ENCODE measurements at places on chromosomes 3 and 15. TPM values are rescaled to one million over a fixed set of nuclear protein-coding genes. Genes with fewer than 3 reads are reported as not detected.

- DNase-seq: no peak
Observed at GRCh38 chr15:75620841-75621391, 4.6 kb downstream of the SNUPN start.

DNA sequence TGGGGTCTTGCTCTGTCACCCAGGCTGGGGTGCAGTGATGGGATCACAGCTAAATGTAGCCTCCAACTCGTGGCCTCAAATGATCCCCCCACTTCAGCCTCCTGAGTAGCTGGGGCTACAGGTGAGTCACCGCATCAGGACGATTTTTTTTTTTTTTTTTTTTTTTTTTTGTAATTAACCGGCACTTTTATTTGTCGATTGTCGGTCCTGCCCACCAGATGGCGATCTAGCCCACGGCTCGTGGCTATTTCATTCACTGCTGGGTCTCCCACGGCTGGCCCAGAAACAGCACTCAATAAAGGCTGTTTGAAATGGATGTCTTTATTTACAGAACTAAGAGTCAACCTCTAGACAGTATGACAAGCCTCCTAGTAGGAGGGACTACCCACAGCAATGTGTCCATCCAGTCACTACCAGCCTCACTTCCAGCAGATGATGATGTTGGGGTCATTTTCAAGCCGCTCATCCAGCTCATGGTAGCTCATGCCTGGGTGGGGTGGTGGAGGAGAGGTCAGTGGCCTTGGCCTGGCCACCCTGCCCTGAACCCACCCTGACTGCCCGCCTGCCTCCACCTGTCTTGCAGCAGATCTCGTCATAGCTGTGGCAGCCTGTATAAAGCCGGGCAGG is 1.8 kb upstream of the ZMYND10 start:
- peak; percentile 76 for DNase-seq

DNA sequence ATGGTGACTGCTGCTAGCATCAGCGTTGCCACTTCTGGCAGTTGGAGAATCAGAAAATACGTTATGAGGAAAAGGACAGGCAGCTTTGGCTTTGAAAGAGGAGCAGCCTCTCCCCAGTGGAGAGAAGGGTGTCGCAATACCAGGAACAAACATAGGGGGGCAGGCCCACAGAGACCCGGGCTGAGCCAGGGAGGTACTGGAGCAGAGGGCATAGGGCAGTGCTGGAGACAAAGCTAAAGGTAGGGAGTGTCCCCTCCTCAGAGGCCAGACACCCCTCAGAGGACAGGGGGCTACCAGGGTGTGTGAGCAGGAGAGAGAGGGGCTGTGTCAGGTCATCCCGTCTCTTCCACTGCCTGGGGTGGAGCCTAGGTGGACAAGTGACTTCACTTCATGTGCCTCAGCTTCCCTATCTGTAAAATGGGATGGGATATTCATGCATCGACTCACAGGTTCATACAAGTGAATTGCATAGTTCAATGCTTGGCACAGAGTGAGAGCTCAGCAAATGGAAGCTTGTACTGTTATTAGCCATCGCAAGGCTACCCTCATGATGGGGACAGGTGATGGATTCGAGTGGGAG is 49.7 kb upstream of the LIMD1 start:
- DNase-seq: no peak

- DNase-seq: no peak
Observed at GRCh38 chr15:60835974-60836373, 357.0 kb upstream of the ICE2 start.

GRCh38 chr3:71131375-71132314 is 451.9 kb downstream of the FOXP1 start:
- DNase-seq: no peak

DNA sequence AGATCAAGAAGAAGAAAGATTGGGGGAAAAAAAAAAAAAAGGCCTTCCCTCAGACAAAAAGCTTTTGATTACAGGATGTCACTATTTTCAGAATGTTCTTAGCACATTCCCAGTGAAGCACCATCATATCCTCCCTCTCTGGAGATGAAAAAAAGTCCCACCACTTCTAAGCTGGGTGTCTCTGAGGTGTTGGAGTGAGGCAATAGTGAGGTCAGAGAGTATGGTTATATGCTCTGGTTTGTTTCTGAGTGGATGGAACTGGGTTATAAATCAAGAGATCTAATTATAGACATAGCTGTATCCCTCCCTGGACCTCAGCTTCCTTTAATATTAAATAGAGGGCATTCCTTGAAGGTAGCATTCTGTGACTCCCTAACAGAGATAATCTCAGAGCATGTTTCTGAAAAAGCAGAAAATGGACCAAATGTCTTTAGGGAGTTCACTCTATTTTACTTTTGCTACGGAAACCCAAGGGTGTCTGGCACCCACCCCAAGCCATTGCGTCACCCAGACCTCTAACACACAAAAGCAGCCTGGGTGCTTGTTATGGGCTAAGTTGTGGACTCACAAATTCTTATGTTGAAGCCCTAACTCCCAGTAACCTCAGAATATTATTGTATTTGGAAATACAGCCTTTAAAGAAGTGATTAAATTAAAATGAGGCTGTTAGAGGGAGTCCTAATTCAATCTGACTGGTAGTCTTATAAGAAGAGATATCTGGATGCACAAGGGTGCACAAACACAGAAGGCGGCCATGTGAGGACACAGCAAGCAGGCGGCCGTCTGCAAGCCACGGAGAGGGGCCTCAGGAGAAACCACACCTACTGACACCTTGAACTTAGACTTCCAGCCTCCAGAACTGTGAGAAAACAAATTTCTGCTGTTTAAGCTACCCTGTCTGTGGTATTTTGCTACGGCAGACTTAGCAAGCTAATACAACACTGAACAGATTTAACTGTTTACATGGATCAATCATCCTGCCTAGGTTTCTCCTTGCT is 81.5 kb downstream of the MB21D2 start:
- DNase-seq: no peak

- DNase-seq: no peak
Observed at GRCh38 chr3:99119385-99119784, 217.9 kb upstream of the DCBLD2 start.

DNA sequence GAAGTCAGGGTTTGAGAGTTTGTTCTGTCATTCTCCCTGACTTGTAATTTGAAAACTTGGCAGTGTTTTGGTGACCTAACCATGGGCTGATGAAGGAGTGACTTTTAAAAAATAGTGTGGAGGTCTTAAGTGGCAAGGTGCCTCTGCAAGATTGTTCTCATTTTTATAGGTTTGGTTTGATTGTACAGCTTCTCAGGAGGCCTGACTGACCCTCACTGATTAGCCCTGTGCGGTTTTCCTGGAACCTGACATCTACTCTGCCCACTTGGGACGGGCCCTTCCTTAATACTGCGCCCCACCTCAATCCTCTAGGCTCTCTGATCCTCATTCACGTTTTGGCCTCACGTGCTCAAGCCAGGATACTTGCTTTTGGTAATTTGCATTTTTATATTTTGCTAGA is 2.8 kb downstream of the UBE2E1 start:
- DNase-seq: no peak

DNA sequence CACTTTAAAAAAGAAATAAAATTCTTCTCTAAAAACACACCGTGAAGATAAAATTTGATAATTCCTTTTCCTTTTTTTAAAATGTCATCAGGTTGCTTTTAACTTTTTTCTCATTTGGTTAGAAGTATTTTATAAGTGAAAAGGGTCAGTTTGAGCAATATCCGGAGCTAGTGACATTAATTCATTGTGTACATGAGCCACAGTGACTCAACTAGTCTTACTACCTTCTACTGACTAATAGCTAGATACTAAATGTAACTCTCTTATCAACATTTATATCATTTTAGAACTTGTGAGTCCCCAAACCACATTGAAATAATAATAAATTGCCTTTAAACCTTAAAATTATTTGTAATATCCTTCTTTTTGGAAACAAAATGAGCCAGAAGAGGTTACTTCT is 101.2 kb upstream of the ZBTB20 start:
- DNase-seq: no peak

DNA sequence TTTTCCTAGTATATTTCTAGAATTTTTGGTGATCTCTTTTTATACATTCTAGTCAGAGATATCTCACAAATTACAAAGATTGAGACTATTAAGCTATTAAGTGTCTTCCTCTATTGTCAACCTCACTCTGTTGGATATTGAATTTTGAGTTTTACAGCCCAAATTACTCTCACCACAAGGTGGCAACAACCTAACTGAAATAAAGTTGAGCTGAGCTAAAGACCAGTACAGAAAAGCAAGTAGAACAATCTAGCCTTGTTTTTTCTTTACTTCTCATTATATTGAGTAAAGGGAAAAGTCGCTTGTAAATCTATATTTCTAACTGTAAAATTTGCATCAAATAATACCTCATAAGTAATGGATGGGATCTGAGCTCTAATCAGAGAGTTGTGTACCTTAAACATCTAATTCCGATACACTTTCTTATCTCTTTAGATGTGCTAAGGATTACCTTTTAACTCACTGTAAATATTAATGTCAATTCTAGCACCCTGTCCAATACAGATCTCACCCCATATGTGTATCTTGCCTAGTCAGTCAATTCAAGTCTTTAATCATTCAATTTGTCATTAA is 13.6 kb upstream of the COMMD2 start:
- no peak for DNase-seq

PPARG gene
- total RNA-seq: 1.4 TPM

EIF2A gene
- total RNA-seq: 149 TPM

DNA sequence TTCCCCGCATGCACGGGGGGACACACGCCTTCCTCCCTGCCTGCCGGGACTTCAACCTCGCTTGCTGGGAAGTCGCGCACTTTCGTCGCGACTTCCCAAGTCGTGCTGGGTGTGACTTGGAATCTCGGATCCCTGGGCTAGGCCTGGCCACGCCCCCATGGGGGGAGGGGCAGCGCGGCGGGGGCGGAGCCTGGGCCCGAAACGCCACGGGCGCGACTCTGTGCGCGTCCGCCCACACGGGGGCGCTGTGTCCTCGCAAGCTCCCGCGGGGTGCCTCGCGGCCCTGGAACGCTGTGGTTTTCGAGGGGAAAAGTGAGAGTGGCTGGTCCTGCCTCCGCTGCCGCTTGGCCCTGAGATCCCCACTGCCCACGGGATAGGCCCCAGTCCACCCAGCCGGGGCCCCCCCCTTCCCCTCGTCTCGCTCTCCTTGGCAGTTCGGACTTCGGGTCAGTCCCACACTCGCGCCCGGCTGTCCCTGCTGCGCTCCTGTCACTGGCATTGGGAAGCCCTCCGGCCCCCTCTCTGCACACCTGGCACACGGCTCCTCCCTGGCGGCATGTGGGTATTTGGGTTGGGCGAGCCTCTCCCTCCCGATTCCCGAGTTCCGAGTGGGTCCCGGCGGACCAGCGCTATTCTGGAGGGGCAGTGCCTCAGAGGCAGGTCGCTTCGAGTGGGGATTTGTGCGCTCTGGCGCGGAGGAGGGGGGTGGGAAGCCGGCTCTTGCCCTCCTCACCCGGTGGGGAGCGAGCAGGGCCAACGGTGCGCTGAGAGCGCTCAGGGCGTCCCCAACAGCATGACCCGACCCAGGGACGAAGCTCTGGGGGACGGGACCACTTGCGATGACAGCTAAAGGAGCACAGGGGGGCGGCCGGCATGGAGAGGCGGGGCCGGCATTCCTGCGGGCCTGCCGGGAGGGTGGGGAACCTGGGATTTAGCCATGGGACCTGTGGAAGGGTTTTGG is 23.6 kb downstream of the SEC61A1 start:
- DNase-seq: peak; percentile 82

DNA sequence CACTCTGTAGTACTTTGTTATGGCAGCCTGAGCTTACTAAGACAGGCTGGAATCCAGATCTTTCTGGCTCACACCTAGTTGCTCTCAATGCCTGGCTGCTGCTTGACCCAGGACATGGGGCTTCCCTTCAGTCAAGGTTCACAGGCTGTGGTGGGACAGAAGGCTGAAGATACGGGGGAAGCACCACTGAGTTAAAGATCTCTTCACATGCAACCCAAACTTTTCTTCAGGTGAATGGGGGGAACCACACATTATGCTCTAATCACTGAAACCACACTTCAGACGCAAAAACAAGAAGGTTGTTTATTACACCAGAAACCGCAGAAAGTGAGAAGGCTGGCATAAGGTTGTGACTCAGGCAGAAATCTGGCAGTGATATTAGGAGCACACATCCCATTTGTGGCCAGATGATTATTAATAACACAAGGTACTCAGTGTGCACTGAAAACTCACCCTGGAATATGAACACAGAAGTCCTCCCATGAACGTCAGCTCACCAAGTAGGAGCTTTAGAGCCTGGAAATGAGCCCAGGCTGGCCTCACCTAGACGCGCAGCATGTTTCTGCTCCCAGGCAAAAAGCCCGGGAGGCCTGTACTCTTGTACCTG is 230.5 kb upstream of the CHRNA7 start:
- DNase-seq: no peak

DNA sequence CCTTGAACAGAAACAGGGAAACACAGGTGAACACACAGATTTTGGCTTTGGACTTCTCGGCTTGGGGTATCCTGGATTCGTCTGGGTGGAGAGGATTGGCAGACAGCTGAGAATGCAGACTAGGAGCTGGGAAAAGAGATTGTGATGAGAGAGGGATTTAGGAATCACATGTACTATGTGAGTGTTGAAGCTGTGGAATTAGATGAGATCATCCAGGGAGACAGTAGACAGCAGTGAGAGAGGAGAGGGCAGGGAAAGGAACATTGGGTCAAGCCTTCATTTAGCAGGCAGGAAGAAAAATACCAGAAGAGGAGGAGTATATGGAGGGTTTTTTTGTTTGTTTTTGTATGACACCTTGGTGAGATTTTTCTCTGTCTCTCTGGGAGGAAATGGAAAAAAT is 262.1 kb upstream of the TBL1XR1 start:
- no peak for DNase-seq

AP3B2 gene
- total RNA-seq: 1.7 TPM

IL16 gene
- 50.9 TPM for total RNA-seq

DNA sequence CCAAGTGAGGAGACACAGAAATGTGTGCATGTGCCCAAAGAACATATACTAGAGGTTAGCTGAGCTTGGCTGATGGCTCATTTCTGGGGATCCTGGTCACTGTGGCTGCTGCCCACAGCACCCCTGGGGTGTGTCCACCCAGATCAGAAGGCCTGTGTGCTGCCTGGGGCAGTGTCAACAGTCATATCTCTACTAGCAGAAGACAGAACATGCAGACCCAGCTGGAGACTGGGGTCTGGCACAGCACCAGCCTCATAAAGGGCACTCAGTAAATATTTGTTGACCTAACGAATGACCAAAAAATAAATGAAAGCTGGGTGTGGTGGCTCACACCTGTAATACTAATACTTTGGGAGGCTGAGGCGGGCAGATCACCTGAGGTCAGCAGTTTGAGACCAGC is 16.4 kb downstream of the CHRNA3 start:
- DNase-seq: no peak

Measured in activated T-cell treated with anti-CD3 and anti-CD28 coated beads, Interleukin-2, amount 50 U/mL, for 72 hours (primary cell).